ENCODE measurements at places on chromosomes 12 and 14. TPM values are rescaled to one million over a fixed set of nuclear protein-coding genes. Genes with fewer than 3 reads are reported as not detected.

The SAMD15 gene
- total RNA-seq, result not detected

The SYNJ2BP gene
- 16.7 TPM for total RNA-seq

The MON2 gene
- total RNA-seq, result 67.3 TPM

The POLE2 gene
- 15.1 TPM for total RNA-seq

Data from skeletal muscle tissue (tissue), 5 donors.